ENCODE measurements at places on chromosomes 7 and 10.

- DNase-seq: no peak
These were observed 120.8 kb upstream of the PDLIM1 start for GRCh38 chr10:95411635-95412034.

DNA sequence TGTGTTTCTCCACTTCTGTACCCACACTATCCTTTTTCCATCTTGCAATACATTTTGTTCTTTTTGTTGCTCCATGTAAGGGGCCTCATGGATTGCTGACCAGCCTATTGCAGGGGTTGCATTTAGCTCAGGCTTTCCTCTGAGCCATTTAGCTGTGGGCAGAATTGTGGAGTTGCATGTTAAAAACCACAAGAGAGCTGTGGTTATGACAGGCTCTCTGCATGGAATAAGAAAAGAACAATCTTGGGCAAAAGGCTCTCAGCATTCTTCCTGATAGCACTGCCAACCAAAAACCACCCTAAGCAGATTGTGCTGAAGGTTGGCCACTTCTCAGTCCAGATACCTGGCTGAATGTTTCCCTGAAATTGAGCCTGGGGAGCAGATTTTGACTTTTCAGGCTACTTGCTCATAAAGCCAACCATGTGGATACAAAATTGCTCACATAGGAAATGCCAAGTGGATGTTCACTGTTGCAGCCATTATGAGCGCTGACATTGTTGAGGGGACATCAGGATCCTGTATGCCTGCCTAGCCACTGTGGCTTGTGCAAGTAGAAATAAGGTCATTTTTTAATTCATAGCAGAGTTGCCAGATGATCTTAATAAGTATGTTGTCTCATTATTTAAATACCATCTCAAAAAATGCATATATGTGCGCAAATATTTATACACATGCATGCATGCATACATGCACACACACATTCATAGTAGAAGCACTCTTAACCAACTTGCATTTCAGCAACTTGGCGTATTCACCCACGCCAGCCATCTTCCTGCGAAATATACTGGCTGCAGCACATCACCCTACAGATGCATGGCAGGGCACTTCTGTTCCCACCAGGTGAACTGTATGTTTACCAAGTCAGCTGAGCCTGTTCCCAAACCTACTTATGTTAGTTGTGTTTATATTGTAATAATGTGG lies 695.4 kb downstream of the LRMDA start:
- no peak for DNase-seq

DNA sequence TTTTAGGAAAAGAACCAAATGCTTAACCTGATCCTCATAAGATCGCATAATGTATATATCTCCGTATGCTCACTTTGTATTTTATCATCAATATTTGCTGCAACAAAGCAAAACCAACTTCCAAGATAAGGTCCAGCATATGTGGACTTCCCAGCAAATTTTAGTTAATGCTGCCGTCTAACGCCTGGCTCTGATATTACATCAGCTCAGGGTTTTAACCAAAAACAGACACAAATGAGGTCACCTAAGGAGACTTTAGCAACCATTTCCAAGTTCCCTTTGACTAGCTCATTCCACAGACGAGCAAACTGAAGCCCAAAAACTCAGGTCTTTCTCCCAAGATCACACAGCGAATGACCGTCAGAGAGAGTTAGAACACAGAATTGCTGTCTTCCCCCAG lies 59.4 kb upstream of the UCN3 start:
- DNase-seq: no peak

- no peak for DNase-seq
These were observed 196.5 kb downstream of the PTPRN2 start for GRCh38 chr7:158391141-158391540.

- no peak for DNase-seq
These were observed 9.9 kb downstream of the GARIN1A start for GRCh38 chr7:128681794-128682537.

- no peak for DNase-seq
These were observed 455.3 kb downstream of the REEP3 start for GRCh38 chr10:63976538-63976937.

DNA sequence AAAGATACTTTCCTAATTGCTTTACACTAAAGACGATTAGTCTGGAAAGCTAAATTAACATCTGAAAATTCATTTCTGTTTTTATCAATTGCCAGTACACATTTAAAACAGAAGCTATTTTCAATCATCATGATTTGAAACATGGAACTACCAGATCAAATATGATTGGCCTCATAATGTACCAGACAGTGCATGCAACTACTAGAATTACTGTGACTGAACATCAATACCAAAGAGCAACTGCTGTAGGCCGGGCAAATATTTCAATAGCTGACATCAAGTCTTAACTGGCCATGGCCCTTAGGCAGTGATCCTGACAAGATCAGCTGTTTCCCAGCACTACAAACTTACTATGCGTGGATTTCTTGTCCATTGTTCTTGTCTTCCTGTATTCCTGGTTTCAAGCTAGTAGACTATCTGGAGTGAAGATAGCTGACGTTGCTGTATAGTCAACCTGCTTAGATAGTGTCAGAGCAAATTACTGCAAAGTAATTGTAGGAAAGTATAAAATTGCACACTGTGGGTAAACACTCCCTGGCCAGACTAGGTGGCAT lies 21.7 kb upstream of the WNT16 start:
- DNase-seq: no peak

DNA sequence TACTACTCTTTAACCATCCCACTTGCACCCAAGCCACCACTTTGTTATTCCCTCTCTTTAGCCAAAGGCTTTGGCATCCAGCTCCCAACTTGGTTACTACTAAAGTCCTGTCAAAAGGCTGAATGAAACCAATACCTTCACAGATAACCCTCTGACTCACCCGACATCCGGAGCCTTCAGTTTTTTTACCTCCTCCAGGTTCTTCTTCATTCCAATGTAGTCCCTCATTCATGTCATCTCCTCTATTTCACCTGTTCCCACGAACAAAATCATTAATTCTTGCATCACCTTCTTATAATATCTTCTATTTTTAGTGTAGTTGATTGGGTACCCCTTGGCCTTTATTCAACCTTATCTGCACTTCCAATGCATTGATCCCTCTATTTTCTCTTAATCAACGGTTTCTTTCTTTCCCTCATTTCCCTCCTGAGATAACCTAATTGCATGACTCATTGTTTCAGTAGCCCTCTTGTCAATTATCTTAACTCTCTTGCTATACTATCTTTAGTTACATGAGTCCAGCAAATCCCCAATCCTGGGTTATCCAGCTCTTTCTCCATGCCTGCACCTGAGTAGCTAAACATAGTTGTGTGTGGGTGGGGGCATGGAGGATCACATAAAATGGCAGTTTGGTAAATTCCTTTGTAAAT lies 87.2 kb upstream of the COL1A2 start:
- DNase-seq: no peak

- DNase-seq: no peak
These were observed 17.1 kb downstream of the ADCY1 start for GRCh38 chr7:45591101-45591906.

DNA sequence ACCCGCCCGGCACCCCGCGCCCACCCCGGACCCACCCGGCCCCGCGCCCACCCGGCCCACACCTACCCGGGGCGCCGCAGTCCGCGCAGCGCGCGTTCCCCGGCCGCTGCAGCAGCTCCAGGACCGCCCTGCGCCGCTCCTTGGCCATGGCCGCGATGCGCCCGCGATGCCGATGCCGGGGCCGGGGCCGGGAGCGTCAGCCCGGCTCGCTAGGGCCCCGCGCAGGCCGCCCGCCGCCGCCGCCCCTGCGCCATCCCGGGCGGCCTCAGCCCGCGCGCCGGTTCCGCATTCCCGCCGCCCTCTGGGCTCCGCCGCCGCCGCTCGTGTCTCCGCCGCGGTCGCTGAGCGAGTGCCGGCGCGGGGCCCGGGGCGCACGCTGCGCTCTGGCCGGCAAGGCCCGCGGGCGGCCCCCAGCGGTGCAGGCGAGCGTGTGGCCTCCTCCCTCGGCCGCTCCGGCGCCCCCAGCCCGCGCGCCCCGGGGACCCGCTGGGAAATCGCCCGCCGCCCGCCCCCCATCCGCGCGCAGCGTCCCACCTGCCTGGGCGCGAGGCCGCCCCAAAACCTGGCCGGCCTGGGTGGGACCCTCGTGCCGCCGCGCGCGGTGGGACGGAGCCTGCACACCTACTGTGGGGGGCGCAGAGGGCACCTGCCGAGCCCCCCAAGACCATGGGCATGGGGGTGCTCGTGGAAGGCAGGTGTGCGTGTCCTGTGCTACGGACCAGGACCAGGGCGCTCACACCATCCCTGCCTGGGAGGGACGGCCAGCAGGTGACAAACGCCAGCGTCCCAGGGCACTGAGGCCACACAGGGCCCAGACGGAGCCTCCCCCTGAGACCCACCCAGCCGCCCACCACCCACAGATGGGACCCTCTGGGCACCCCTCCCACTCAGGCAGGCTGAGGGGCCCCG lies at the start of gene ADAP1:
Gene ADAP1 (minus strand): TSS at position 351 of the 909 bp plus-strand sequence. CDS start 203 bp downstream, at position 148.
- no peak for DNase-seq

GRCh38 chr10:106608066-106608465 lies 556.4 kb downstream of the SORCS1 start:
- no peak for DNase-seq

DNA sequence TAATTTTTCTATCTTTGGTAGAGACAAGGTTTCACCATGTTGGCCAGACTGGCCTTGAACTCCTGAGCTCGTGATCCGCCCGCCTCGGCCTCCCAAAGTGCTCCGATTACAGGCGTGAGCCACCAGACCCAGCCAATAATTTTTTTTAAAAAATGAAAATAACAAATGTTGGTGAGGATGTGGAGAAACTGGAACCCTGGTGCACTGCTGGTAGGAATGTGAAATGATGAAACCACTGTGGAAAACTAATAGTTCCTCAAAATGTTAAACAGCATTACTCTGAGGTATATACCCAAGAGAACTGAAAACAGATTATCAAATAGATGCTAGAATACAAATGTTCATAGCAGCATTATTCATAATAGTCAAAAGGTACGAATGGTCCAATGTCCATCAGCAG lies 23.0 kb upstream of the YWHAG start:
- no peak for DNase-seq

GRCh38 chr10:106424054-106424453 lies 740.5 kb downstream of the SORCS1 start:
- no peak for DNase-seq

GRCh38 chr7:123260428-123260960 lies 60.7 kb upstream of the SLC13A1 start:
- DNase-seq: no peak

GRCh38 chr10:113042868-113043267 lies 92.8 kb downstream of the TCF7L2 start:
- DNase-seq: no peak

GRCh38 chr10:130012129-130012528 lies 48.1 kb upstream of the EBF3 start:
- DNase-seq: no peak

- DNase-seq: no peak
These were observed 35.2 kb downstream of the NPY start for GRCh38 chr7:24319209-24319608.

- no peak for DNase-seq
These were observed 143.4 kb upstream of the GLI3 start for GRCh38 chr7:42380401-42380800.

- no peak for DNase-seq
These were observed 1.4 kb upstream of the NKX1-2 start for GRCh38 chr10:124451276-124451675.

DNA sequence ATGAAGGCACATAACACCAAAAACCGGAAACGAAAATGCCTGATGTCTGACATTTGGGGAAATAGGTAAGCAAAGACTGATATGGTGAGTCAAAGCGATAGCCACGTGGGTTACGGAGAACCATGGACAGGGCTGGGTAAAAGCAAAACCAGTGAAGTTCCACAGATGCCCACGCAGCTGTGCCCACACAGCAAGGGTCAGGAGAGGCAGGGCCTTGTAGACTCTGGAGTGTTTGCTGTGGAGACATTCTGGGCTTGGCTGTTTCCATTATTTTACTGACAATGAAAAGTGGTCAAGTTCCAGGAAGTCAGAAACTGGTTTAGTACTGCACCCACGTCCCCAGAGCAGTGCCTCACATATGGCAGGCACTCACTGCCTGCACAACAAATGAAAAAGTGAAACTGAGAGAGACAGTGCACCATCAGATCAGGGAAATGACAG lies 148.7 kb downstream of the ZMYND11 start:
- no peak for DNase-seq

DNA sequence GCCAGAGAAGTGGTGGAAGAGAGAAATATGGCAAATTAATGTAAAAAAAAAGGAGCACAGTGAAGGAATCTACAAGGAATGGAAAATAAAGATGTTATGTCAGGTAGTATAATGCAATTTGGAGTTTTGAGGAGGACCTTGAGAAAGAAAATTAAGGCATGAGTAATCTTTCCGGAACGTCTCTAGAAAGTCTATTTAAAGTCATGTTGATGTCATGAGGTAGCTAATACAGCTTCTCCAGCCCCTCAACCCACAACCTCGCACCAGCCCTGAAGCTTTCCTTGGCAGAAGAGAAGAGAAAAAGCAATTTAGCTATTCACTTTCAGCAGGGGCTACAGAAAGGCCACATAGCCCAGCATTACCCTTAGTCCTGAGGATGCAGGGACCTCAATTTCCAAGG lies 22.5 kb downstream of the TRDMT1 start:
- DNase-seq: no peak

DNA sequence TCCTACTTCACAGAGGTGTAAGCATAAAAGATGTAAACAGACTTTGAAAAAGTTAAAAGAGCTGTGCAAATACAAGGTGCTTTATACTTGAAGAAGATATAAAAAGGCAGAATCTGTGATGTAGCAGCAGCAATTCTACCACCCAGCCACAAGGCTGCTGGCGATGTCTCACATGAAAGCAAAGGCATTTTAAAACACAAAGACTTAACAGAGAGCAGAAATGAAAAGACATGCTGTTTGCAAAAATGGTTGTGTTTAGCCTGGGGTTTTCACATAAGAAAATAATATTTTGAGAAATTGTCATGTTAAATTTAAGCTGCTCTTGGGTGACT lies 85.5 kb upstream of the ZNF800 start:
- no peak for DNase-seq

DNA sequence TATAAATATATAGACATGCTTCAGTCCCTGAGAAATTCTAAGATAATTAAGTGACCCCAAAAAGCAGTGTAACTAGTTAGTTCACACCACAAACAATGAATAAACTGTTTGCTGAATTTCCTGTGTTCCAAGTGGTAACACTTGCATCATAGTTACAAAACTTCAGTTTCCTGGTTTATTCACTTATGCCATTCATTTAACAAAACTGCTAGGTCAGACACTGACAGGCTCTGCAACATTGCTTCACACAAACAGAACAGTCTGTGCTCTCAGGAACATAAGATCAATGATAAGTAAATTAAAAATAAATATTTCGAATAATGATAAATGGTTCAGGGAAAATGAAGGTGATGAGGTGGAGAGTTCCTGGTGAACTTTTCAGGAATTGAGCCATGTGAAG lies 133.3 kb upstream of the NAMPT start:
- no peak for DNase-seq

DNA sequence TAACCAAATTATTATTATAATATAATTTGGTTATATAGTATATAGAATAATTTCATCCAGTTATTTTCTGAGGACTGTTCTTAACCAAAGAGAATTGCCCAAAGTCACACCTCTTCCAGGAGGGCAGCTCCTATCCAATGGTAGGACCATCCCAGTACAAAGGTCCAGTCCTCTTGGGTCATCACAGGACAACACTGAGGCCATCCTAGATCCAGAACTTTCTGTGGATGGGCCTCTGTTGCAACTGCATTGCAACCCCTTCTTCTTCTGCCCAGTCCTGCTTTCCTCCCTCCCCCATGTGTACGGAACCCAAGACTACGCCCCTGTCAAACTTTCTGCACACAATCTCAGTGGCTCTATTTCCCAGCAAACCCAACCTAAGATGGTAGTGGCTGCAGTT lies 5.4 kb upstream of the HABP2 start:
- no peak for DNase-seq

GRCh38 chr7:137626469-137627067 lies 220.2 kb downstream of the DGKI start:
- no peak for DNase-seq

Measured in T-helper 22 cell (primary cell).